Left forelimb (tissue), 1 donor: ENCODE measurements at places on chromosomes 3 and 15.

DNA sequence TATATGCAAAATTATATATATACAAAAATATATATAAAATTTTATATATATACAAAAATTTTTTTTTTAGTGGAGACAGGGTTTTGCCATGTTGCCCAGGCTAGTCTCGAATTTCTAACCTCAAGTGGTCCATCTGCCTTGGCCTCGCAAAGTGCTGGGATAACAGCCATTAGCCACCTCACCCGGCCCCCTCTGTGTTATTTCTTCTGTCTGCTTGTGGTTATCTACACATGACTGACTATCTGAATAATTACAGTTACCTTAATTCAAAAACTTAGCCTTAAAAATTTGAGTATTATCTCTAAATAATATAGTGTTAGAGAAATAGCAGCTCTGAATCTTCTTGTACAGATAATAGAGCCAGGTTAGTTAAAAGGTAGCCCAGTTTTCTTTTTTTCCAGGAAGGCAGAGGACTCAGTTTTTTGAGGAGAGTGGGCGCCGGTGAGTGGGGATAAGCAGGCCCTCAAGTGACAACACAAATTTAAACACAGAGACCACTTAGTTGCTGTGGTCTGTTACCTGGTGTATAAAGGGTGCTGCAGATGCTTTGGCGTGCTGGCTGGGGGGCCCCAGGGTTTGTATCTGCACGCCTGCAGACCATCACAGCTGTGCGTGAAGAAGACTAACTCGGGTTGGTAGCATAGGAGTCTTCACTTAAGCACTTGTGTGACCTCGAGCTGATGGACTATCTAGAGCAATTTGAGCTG, 83.7 kb downstream of the TRAK1 start:
- no peak for DNase-seq

DNA sequence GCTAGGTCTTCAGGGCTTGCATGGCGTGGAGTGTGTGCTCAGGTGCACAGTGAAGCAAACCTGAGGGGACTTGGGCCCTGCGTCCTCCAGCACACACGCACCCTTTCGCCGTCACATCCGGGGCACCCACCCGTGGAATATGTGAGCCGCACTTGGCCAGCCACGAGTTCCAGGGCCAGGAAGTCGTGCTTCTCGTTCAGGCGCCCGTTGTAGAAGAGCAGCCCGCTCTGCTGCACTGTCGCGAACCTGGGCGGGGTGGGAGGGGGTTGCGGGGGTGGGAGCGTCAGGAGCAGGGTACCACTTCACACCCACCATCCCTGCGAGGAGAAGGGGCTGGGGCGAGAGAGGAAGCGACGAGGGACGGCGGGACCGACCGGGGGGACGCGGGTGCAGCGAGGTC, 7.1 kb downstream of the CELSR3 start:
- no peak for DNase-seq

GRCh38 chr3:119388577-119388976, 74.8 kb downstream of the TMEM39A start:
- no peak for DNase-seq

GRCh38 chr15:45904019-45904418, 269.2 kb downstream of the SQOR start:
- DNase-seq, result no peak

GRCh38 chr3:64895106-64895990, 207.5 kb upstream of the ADAMTS9 start:
- DNase-seq, result no peak

- DNase-seq, result no peak
Observed at GRCh38 chr3:112391648-112392047, 58.7 kb downstream of the CD200 start.

DNA sequence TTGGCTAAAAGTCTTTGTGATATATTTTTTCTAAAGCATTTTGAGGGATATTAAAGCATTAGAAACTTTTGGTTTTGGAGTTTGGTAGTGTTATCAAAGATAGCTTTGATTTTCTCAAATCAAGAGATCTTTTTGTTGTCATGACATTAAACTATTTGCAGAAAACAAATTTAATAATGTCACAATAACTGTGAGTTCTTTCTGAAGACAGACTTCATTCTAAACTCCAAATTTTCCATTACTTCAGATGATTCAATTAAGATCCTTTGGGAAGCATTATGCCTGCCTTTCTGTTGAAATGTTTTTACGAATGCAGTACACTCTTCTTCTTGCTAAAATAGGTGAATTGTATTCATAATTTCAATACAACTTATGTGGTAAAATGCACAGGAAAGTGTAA, 145.4 kb downstream of the ALCAM start:
- DNase-seq, result no peak

GRCh38 chr3:188339410-188340295, 185.7 kb downstream of the LPP start:
- no peak for DNase-seq

DNA sequence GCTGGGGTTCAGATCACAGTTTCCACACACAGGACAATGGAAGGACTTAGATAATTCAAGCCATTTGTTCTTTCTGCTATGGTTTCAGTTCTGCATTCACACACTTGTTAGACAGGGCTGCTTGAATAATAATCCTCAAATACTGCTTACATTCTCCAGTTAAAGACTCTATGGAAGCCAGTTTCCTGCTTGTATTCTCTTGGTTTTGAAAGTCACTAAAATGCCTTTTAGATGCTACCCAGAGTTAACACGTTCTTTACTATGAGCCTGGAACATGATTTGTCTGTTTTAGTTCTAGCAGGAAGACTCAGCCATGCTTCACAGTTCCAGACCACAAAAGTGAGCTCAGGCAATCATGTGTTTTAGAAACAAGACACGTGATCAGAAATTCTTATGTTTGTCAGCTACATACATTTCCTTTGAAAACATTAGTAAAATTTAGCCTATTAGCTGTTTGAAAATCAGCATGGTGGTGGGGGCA, 152.4 kb downstream of the LEKR1 start:
- no peak for DNase-seq

- no peak for DNase-seq
Observed at GRCh38 chr3:139421040-139421439, 31.6 kb upstream of the COPB2 start.

DNA sequence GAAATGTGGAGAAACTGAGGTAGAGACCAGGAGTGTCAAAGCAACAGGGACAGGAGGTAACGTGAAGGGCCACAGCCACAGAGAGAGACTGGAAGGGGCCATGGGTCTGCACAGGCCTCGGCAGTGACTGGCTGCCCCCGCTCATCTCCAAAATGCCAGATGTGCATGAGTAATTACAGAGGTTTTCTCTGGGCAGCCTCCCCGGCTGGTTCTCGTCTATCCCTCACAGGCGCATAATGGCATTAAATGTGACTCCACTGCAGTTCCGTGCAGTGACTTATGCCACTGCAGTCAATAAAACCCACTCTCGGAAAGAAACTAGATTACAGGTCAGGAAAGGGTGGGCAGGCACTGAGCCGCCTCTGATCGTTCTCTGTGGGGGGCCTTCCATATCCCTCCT, 74.7 kb downstream of the WDR76 start:
- no peak for DNase-seq

DNA sequence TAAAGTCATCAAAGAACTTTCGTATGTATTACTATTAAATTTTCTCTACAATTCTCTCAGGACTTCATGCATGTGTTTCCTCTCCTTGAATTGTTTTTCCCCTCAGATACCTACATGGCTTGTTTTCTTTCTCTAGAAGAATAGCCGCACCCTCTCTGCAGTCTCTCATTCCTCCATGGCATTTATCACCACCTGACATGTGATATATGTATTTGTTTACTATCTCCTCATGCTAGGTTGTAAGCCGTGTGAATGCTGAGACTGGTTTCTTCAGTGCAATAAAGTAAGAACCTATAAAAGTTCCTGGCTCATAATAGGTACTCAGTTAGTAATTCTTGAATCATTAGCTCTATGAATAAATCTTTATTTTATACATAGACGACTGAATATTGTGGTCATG, 149.2 kb downstream of the CNTN4 start:
- no peak for DNase-seq

DNA sequence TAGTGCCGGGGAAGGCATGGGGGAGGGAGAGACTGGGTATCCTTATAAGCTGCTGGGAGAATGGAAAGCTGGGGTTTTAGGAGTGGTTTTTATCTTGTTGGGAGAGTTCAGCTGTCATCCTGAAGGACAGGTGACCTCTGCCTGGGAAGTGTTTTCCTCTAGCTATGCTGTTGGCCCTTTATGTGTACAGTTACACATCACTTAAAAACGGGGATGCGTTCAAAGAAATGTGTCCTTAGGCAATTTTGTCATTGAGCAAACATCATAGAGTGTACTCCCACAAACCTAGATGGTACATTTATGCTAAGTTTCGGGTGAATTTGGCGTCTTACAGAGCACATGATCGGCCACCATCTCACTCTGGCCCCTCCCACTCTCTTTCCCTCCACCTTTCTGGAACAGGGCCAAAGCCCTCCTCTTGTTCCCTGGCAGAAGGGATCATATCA, 164.3 kb upstream of the NUDT16 start:
- DNase-seq, result no peak

- DNase-seq, result no peak
Observed at GRCh38 chr15:69643476-69643875, 190.9 kb downstream of the RPLP1 start.

DNA sequence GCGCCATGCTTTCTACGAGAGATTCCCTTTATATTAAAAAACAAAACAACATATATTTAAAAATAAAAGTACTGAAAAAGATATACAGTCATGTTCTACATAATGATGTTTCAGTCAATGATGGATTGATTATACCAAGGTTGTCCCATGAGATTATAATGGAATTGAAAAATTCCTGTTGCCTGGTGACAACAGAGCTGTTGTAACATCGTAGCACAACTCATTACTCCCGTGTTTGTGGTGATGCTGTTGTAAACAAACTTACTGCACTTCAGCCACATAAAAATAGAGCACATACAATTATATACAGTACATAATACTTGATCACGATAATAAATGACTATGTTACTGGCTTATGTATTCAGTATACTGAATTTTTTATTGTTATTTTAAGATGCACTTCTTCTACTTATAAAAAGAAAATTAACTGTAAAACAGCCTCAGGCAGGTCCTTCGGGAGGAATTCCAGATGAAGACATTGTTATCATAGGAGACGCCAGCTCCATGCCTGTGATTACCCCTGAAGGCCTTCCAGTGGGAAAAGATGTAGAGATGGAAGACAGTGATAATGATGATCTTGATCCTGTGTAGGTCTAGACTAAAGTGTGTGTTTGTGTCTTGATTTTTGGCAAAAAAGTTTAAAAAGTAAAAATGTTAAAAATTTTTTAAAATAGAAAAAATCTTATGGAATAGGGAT, 11.7 kb downstream of the CCR1 start:
- no peak for DNase-seq

- DNase-seq, result no peak
Observed at GRCh38 chr3:115704661-115705338, 81.5 kb downstream of the GAP43 start.

DNA sequence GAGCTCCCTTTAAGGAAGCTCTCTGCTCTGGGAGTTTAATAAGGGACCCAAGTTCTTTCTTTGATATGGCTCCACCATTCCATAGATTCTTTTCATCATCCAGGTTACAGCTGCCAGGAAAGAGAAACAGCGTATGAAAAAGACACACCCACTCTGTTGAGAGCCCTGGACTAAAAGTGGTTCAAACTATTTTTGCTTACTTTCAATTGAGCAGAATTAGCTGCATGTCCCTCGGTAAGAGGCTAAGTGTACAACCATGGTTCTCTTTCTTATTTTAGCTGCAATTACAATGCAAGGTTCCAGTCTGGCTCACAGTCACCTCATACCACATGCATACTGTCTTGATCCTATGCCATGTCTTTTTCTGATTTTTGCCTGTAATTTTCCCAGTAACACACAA, 1288.3 kb downstream of the NSUN3 start:
- DNase-seq, result no peak

- no peak for DNase-seq
Observed at GRCh38 chr15:64503640-64504039, 43.3 kb downstream of the ZNF609 start.

- DNase-seq, result no peak
Observed at GRCh38 chr15:63057468-63058345, 15.2 kb downstream of the TPM1 start.

GRCh38 chr15:29274946-29275345, 5.3 kb upstream of the NSMCE3 start:
- no peak for DNase-seq

DNA sequence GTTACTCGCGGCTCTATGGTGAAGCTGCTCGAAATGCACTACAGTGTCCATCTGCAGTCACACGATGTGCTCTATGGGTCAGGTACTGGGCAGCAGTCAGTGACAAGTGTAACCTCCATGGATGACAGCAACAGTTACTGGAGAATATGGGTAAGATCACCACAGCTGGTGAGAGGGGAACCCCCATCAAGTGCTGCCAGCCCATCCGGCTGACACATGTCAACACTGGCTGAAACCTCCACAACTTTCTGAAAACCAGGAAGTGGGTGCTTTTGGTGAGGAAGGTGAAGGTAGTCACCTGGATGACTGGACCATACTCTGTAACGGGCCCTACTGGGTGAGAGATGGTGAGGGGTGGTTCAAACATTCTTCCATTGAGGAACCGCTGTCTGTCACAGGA, 87.4 kb upstream of the C15orf39 start:
- DNase-seq, result no peak

- DNase-seq, result no peak
Observed at GRCh38 chr15:57158997-57159668, 217.2 kb upstream of the CGNL1 start.

DNA sequence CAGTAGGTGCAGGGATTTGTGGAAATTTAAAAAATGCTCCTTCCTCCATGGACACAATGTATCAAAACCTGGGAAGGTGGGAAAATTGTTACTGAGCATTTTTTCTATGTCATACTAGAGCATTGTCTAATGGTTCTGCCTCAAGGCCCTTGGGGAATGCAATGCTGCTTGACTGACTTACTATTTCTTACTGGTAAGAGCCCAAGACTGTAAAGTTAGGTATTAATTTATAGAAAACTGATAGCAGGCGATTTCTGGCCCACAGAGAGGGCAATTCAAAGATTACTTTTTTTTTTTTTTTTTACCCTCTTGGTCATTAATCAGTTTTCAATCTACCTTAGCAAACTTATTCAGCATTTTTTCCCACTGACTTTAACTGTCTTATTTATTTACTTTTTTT, 38.5 kb upstream of the MRPL3 start:
- DNase-seq, result no peak

GRCh38 chr3:23767546-23767945, 38.2 kb upstream of the UBE2E1 start:
- no peak for DNase-seq

- no peak for DNase-seq
Observed at GRCh38 chr3:18249126-18249525, 176.0 kb downstream of the SATB1 start.

GRCh38 chr3:113035387-113035982, 44.7 kb downstream of the GTPBP8 start:
- no peak for DNase-seq

DNA sequence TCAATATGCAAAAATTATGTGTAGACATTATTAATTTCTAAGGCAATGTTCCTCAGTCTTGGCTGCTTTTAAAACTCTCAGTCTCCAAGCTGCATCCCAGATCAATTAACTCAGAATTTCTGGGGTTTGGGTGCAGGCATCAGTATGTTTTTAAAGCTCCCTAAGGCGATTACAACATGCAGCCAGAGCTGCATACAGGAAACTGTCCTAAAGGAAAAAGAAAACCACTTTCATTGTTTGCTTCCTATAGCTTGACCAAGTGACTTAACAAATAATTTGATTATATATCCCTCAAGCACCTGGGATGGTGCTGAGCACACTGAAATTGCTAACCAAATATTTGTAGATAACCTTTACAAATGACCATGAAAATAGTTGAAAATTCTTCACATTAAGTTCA, 194.7 kb downstream of the DTWD1 start:
- no peak for DNase-seq
